Fibroblast of skin of scalp (primary cell): ENCODE measurements at places on chromosomes 1 and 21.
A peak's percentile ranks its signal among the peaks of the same experiment; 100 is the strongest.

DNA sequence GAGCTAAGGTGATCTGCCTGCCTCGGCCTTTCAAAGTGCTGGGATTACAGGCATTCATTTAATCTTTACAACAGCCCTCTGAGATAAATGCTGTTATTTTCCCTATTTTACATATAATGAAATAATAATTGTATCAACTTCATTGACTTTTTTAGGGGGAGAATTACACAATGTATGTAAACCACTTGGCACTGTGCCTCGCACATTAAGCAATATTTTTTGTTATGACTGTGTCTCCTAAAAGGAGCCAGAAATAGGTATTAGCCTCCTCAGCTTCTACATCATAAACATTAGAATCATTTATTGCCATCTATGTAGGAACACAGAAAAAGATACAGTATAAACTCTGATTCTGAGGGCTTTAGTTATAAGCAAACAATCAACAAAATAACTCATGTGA is 1.1 kb upstream of the DNAJC28 start:
- peak; percentile 40 for DNase-seq

- DNase-seq, result no peak
Observed at GRCh38 chr1:27307874-27308598, 13.9 kb upstream of the TMEM222 start.

DNA sequence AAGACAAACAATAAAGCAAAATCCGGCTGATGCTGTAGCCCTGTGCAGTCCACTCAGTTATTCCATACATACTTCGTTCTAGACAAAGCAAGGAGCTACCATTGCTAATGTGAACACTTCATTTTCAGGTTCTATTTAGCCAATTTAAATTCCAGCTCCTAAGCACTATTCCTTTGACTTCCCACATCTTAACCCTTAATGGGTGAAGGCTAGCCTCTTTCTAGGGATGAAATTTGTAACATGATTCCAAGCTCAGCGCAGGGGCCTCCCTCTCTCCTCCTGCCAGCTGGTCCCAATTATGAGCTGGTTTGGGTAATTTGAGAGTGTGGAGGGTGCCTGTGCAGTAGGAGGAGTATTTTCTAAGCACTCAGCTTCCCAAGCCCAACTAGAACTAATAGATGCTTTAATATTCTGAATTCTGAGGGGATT is 53.9 kb upstream of the PTGFRN start:
- DNase-seq, result peak; percentile 96

GRCh38 chr21:43325968-43326715 is 100.8 kb downstream of the SIK1 start:
- DNase-seq, result no peak

DNA sequence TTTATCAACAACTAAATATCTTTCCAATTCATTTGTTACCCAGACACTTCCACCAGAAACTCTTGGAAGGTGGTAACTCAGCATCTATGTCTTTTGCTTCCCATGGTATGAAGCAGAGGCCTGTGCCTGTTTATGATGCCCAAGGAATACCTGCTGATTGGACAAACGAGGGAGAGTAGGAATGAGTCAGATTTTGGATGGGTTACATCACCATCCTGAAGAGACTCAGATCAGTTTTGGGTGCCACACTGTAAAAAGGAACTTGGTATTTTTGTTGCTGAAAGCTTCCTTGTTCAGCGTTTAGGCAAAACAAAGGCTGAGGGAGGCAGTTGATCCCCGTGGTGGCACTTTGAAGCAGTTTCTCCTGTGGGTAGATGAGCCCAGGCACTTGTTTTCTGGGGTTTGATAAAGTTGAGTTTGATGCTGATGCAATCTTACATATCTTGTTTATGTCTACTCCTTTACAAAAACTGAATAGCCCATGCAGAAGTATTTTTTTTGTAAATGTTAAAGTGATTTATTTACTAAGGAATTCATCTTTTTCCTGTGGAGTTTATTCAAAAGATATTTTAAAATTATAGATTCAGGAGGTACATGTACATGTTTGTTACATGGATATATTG is 26.7 kb upstream of the CYP4X1 start:
- DNase-seq, result no peak

GRCh38 chr1:14522926-14523241 is 75.6 kb upstream of the KAZN start:
- DNase-seq, result peak; percentile 62

DNA sequence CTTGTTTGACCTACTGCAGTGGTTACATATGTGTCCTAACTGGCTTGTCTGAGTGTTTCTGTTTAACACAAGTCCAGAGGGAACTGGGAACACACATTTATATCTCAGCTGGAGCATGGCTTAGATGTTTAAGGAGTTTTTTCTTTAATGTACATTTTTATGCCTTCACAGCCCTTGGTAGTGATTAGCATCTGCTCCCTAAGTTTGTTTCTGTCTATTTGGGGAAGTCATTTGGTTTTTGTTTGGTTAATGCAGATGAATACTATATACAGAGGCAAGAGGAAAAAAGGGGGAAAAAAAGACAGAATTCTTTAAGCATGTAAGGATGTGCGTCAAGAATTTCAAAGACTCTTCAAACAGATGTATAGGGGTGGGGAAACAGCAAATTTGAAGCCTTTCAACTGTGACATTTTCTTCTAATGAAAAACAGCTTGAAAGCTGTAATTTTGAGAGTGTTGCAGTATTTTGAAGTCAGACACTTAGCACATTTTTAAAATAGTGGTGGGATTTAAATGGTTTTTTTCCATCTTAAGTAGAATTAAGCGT is 15.4 kb downstream of the MACO1 start:
- no peak for DNase-seq

DNA sequence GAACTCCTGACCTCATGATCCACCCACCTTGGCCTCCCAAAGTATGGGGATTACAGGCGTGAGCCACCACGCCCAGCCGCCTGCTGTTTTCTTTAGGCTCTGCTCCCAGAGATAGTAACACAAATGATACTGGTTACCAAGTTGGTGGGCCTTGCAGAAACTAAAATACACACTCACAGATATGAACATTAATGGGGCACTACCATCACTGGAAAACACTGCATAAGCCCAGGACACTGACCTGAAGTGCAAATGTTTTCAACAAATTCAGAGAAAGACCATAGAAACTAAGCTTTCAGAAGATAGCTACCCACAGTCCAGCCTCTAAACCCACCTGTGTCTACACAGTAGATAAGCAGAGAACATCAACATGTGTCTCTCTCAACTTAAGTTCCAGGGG is 180.5 kb downstream of the FCRL5 start:
- DNase-seq, result no peak

DNA sequence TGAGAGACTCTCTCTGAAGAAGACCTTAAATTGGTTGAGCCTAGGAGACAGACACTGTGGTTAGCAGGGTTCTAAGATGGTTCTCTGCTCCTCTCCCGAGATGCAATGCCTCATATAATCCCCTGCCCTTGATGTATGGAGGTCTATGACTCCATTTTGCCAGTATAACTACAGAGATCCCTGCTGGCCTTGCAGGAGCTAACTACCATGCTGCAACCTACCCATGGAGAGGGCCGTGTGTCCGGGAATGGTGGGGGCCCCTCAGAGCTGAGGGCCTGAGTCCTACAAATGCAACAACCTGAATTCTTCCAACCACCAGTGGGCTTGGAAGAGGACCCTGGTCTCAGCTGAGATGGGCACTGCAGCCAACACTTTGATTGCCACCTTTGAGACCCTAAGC is 388.0 kb downstream of the SETD4 start:
- no peak for DNase-seq

DNA sequence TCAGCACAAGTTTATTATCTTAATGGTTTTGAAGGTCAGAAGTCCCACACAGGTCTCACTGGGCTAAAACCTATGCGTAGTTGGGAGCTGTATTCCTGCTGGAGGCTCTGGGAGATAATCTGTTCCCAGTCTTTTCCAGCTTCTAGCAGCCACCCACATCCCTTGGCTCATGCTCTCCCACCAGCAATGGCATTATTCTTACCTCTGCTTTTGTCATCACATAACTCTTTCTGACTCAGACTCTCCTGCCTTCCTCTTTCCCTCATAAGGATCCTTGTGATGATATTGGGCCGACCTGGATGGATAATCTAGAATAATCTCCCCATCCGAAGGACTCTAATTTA is 122.2 kb upstream of the PRDX6 start:
- no peak for DNase-seq

DNA sequence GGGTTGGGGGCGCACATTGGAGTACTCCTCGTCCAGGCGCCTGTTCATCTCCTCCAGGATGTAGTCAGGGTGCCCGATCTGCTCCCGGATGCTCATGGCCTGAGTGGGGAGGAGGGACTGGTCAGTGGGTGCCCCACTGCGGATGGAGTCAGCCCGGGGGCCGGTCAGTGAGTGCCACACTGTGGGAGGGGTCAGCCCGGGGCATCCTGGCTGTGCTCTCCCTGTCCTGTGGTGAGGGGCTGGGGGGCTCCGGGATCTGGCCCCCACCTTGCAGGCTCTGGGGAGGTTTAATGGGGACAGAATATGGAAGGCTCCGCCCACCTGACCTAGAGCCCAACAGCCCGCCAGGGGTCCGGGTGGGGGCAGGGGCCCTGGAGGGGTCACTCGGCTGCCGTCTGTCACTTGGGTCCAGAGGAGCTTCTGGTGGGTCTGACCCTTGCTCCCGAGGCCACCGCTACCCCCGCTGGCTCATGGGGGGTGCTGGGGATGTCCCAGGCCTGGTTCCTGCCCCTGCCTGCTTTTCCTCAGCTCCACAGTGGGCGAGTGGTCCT is 8.8 kb downstream of the PRXL2B start:
- DNase-seq, result no peak

DNA sequence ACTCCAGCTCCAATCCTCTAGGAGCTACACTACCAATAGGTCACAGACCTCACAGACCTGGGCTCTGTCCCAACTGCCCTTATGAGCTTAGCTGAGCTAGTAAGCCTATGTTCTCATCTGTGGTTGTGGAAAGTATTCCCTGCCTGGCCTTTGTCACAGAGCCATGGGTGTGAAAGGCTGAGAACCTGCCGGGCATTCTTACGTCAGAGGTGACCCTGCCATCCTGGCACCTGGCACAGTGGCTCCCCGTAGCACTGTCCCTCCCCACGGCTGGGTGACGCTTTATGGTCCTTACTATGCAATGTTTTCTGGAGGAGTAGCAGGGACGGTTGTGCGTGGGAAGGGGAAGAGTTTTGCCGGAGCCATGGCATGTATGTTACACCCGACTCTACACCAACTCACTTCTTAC is 3.5 kb downstream of the TNFRSF1B start:
- DNase-seq, result no peak

DNA sequence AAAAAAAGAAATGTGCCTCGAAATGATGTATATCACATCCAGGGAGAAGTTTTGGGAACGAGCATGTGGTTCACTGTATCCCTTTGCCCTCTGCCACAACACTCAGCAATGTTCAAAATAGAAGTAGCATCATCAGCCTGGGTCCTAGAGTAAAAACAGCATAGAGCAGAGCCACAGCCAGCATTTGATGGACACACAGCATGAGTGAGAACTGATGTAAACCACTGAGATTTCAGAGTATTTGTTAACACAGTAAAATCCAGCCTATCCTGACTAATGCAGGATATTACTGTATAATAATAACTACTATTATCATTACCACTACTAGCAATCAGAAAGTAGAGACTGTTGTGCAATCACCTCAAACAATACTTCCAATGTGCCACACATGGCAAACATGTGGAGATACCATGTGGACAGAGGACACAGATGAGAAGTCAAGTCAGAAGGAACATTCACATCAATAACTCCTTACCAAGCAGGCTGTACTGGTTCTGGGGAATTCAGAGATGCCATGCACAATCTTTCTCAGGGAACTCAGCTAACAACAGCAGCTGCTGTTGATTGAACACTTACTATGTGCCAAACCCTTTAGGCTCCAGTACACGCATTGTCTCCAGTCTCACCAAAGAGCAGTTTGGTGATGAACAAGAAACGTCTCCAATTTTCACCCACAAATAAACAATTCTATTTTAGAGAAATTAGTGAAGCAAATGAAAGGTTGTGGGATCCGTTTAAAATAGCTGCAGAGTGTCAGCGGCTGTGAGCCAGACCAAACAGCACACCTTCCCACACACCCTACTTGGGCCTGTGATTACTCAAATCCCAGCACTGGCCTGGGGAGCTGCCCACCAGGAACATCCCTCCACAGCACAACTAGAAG is 16.6 kb upstream of the GFI1 start:
- DNase-seq, result no peak

DNA sequence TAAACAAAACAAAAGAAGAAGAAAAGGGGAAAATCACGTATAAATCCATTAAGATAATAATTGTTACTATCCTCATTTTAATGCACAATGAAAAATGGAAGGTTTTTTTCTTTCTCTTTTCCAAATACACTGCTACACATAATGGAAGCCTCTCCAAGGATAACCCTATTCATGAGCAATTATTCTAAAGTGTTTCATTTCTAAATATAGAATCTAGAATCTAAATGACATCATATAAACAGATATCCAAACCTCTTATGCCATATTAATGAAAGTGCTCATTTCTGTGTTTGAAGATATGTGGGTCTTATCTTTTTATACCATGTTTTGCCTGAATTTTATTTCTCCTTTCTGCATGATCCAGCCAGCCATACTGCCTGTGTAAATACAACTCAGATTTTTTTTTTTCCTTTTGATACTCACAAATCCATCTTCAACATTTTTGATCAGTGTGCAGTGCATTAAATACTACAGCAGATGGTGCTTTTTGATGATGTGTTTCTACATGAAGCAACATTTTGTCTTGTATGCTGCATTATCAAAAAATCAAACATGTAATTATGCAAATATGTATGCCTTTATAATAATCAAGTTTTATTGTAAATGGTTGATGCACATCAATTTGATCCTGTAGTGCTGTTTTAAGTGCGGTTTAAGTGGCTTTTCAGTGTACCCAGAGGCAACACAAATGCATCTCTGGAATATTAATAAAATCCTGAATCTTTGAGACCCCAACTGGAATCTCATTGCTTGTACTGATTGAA is 625.6 kb upstream of the PTBP2 start:
- no peak for DNase-seq

GRCh38 chr1:184497959-184498723 is 111.3 kb downstream of the C1orf21 start:
- DNase-seq, result no peak

GRCh38 chr1:111756124-111756513 is 418 bp downstream of the DDX20 start:
- no peak for DNase-seq

- DNase-seq, result peak; percentile 83
Observed at GRCh38 chr1:30807318-30808066, 49.9 kb upstream of the LAPTM5 start.

DNA sequence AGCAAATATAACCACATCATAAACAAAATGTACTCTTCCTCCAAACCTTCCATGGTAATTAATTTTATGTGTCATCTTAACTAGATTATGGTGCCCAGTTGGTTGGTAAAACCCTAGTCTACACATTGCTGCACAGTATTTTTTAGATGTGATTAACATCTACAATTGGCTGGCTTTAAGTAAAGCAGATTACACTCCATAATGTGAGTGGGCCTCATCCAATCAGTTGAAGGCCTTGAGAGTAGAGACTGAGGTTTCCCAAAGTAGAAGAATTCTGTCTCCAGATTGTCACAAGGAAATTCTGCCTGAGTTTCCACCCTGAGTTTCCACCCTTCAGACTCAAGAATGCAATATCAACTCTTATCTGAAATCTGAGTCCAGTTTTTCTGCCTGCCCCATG is 128.4 kb upstream of the USP25 start:
- no peak for DNase-seq

- no peak for DNase-seq
Observed at GRCh38 chr21:32415451-32416398, 3.2 kb downstream of the EVA1C start.
